Large intestine (tissue), 12 donors: ENCODE measurements at places on chromosomes 7 and 10.

- DNase-seq, result no peak
Measured at GRCh38 chr7:714251-714671, 12.2 kb upstream of the DNAAF5 start.

DNA sequence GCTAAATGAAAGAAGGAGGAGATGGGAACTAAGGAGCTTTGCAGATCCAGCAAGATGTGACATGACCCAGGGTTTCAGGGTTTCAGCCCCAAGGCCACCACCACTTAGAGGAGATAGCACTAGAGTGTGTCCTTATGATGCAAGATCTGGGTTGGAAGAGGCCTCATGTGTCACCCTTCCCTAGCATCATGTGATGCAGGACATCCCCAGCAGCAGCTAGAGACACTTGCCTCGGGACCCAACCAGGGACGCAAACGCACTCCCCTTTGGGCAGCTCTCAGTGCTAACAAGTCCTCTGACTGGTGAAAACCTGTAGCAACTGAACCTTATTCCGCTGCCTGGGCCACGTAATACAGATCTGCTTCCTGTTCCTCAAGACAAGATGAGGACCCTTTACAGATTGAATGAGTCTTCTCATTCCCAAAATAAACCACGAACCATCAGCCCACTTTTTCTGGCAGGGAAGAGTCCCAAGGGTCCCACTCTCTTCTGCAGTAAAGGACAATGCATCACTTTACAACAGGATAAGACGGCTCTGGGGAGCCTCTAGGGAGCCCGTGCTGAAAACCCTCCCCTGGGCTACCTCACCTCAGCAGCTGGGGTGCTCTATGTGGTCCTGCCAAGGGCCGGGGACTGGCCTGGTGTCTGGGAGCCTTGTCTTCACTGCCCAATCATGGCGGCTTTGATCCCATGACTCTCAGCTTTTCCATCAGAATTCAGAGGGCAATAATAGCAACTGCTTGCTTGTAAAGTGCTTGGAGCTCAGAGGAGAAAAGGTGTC lies 44.8 kb upstream of the GDF10 start:
- DNase-seq, result no peak

DNA sequence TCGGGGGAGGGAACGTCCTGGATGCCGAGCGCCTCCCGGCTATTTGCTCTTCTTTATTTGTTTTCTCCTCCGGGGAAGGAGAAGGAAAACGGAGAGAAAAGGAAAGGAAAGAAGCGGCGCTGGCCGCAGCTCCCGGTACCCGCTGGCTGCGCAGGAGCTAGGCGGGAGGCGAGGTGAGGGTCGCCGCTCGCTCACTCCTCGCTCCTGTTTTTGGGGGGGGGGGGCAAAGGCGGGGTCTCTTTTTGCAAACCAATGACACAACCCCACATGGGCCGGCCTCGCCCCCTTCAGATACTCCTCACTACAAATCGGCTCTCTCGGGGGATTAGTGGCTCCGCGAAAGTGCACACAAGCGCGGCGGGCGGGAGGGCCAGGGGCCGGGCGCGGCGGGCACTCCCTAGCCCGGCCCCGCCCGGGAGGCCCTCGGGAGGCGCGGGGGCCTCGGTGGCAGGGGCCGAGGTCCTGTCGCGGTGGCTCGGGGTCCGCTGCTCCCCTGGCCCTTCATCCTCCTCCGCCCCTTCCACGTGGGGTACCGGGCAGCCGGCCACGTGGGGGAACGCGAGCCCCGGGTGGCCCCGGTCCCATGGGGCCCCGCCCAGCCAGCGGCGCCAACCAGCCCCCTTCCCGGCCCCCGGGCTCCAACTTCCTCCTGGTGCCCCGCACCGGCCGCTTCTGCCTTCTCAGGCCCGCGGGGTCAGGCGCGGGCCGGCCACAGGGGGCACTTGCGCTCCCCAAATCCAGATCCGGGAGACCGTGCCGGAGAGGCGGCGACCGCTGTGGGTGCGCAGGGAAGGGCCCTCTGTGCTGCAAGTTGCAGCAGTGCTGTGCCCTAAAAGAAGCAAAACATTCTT lies 718 bp upstream of the CTBP2 start:
- peak; percentile 91 for DNase-seq

DNA sequence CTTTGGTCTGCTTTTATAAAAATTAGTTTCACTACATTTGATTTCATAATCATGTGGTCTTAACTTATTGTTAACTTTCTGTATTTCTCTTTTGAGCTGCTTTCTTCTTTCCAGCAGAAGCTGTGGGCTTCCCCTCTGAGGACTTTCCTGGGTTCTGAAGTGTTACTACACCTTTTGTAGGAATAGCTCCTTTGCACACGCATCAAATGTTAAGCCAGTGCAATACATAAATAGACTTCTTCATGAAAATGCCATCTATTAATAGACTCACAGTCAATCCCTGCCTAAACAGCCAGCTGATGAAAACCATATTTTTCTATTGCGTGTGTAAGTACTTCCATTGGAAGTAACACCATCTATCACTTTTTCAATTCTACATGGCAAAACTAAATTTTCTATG lies 1.5 kb downstream of the ABCB4 start:
- DNase-seq, result no peak

GRCh38 chr7:47578579-47579270 lies 3.2 kb downstream of the TNS3 start:
- DNase-seq, result no peak

DNA sequence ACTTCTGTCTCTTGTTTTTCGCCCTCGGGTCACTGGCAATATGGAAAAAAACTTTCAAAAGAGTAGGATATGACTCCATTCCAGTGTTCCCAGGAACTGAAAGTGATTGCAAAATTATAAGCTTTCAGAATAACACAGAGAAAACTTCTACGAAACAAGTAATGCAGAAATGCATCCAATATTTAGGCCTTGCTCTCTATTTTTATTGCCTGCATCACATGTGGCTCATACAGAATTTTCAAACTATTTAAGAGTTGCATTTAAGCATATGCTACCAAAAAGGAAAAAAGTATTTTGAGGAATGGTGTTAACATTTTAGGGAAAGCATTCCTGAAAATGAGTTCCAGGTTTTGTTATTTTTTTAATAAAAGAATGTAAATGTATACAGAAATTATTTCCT lies 228.0 kb downstream of the CACNB2 start:
- no peak for DNase-seq

DNA sequence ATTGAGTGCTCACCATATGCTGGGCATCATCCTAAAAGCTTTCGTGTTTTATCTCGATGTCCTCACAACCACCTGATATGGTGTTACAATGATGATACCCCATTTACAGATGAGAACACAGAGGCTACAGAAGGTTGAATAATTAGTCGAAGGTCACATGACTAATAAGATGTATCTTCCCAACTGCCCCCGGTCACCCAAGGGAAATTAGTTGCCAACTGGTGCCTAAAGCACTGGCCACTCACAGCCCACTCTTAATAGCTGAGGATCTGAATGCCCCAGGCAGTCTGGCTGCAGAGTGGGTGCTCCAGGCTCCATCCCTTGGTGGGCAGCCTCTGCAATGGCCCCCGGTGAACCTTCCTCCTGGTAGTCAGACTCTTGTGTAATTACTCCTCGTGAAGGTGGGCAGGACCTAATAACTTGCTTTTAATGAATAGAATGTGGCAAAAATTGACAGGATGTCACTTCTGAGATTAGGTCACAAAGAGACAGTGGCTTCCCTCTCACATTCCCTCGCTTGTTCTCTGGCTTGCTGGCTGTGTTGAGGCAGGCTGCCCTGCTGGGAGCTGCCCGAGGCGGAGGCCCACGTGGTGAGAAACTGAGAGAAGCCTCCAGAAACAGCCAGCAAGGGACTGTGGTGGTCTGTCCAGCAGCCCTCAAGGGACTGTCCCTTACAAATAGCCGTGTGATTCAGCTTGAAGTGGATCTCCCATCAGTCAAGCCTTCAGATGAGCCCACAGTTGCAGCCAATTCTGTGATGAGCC lies 109.4 kb downstream of the ARHGAP22 start:
- no peak for DNase-seq

DNA sequence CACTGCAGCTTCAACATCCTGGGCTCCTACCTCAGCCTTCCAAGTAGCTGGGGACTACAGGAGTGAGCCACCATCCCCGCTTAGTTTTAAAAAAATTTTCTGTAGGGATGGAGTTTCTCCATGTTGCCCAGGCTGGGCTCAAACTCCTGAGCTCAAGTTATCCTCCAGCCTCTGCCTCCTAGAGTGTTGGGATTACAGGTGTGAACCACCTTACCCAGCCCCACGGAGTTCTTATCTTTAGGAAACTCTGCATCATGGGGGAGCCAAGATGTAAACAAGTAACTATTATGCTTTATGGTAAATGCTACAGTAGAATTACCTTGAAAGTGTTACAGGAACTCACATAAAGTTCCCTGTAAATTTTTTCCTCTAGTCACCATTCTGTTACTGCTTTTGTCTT lies 65.3 kb downstream of the PHTF2 start:
- no peak for DNase-seq

DNA sequence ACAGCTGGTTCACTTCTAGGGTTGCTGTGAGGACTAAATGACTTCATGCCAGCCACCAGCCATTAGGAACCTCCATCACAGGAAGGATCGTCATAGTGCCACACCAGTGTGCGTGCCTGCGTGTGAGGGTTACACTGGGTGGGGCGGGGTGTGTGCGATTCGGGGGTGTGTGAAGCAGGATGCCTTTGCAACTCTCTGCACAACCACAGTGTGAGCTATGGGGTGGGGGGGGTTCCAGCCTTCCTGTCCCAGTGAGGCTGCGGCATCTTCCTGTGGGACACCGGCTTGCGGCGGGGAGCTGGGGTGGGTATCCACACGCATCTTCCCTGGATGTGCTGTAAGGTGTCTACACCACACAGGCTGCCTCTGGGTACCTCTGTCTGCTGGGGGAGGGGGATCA lies 6.9 kb upstream of the ELFN1 start:
- no peak for DNase-seq

DNA sequence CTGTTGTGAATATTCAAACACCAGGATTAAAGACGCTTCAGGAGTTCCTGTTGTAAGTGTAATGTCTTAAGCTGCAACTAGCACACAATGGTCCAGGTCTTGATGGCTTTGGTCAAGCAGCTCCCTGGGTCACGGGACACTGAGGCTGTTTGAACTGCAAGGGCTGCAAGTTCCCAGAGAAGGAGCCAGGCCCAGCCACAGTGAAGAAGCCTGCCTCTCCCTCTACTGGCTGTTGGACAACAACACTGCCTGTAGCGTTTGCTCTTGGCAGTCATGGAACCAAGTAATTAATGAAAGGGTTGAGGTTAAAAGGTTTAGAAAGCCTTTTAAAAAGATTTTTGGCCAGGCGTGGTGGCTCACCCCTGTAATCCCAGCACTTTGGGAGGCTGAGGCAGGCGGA lies 31.9 kb upstream of the GUSB start:
- DNase-seq, result peak; percentile 77

DNA sequence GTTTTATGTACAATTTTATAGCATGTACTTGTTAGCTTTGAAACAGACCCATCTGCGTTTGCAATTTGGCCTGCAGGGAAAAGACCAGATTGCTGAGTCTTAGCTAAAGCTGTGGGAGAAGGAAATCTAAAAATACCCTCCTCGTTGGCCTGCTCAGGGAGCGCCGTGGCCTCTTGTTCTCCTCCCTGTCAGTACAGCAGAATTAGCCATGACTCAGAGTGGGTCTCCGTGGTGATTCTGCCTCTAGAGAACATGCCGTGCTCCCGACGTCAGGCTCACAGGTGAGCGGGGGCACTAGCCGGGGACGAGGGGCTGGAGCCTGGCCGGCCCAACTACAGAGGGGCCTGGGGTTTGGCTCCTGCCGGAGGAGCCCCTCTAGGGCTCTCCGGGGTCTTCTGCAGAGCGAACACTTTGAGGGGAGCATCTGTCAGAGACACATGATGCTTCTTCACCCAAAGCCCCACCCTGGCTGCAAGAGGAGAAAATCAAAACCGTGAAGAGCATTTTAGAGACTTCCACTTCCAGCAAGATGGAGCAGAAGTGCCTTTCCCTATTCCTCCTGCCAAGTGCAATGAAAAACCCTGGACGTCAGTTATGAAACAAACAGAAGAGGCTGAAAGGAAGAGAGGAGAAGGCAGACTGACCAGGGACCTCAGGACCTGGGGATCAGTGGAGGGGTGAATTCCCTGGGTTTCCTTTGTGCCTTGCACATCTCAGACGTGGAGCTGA lies 98.9 kb downstream of the LHPP start:
- DNase-seq, result no peak

DNA sequence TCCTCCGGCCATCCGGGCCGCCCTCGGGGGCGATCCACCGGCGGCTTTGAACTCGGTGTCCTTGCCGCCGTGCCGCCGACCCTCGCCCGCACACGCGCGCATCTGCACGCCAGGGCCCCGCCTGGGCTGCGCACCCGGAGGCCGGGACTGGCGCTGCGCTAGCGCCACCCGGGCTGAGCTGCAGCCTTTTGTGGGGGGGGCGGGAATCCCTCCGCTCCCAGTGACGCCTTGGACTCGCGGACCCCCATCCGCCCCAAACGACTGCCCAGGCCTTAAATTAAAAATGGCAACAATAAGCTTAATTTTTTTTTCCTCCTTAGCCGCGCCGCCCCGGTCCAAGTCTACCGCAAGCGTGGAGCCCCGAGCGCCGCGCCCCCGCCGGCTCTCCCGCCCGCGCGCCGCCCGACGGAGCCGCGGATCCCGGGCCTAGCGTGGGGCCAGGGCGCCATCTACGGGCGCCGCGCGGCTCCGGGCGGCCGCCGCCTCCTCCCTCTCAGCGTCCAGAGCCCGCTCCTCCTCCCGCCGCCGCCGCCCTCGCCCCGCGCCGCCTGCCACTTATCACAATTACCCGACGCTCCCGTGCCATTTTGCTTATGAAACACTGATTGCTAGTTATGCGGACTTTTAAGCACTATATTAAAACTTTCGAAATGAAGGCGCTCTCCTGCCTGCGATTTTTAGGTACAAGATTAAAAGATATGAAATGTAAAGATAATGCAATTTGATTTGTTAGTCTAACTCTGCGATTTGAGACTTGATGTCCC lies 7.5 kb upstream of the EBF3 start:
- DNase-seq, result peak; percentile 65

- no peak for DNase-seq
Measured at GRCh38 chr7:107332488-107333269, 137.2 kb upstream of the GPR22 start.

DNA sequence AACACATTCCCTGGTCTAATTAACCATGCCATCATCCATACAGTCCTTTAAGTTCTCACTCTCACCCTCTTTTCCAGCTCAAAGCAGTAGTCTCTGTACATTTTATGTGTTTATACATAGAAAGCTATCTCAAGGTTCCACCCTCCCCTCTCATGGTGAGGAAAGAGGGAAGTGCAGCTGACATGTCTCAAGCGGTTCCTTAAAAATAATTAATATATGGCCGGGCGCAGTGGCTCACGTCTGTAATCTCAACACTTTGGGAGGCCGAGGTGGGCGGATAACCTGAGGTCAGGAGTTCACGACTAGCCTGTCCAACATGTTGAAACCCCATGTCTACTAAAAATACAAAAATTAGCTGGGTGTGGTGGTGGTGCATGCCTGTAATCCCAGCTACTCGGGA lies 36.7 kb downstream of the ZC3HAV1 start:
- no peak for DNase-seq
